ENCODE measurements at places on chromosomes 5 and 9. TPM values are rescaled to one million over a fixed set of nuclear protein-coding genes. Genes with fewer than 3 reads are reported as not detected.

ZFP37 gene
- 3.8 TPM for total RNA-seq

AK8 gene
- total RNA-seq: 0.83 TPM

OSMR gene
- not detected for total RNA-seq

FOXD4L6 gene
- total RNA-seq: not detected

KCNV2 gene
- not detected for total RNA-seq

GPBP1 gene
- total RNA-seq: 42.9 TPM

CDKN2A gene
- total RNA-seq: 0.25 TPM

DOCK2 gene
- 3.3 TPM for total RNA-seq

TMEM161B gene
- total RNA-seq: 9.7 TPM

FCN2 gene
- not detected for total RNA-seq

TLX3 gene
- total RNA-seq: not detected

All from cardiac muscle cell (in vitro differentiated cells and primary cell).